Hepatocyte (in vitro differentiated cells): ENCODE measurements at places on chromosomes 2 and 18. TPM values are rescaled to one million over a fixed set of nuclear protein-coding genes. Genes with fewer than 3 reads are reported as not detected.

TMEM200C gene
- 2.6 and 3.1 TPM in 2 replicates for total RNA-seq

PNPT1 gene
- total RNA-seq = 23.7 and 27.9 TPM in 2 replicates

DNA sequence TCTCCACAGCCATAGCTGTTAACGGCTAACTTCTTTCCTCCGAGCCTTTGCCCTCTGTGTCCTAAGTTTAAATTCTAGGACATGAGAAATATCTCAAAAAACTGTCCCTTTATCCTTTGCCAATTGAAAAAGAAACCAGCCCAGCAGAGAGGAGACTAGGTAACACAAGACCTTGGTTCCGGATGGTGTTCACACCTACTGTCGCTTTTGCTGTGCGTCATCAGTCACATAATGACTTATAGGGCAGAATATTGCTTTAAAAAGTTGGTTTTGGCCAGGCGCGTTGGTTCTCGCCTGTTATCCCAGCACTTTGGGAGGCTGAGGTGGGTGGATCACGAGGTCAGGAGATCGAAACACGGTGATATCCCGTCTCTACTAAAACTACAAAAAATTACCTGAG is 66.2 kb downstream of the SP3 start:
- no peaks in the 10 kb centered on the region for H3K36me3 ChIP-seq
- peak overlapping the region; percentile 29 for H3K27ac ChIP-seq
- no peaks in the 10 kb centered on the region for H3K27me3 ChIP-seq
- peaks cover 10% of the 10 kb centered on the region for H3K4me1 ChIP-seq
- DNase-seq = no peak

- H3K27me3 ChIP-seq = no peaks in the 10 kb centered on the region
- H3K27ac ChIP-seq = no peak overlapping the region
- no peaks in the 10 kb centered on the region for H3K36me3 ChIP-seq
- no peak for DNase-seq
- no peaks in the 10 kb centered on the region for H3K4me1 ChIP-seq
Measured at GRCh38 chr2:17584689-17585088, 44.2 kb downstream of the VSNL1 start.

GRCh38 chr18:67776929-67777328 is 260.4 kb upstream of the DSEL start:
- no peak overlapping the region for H3K4me3 ChIP-seq
- H3K4me1 ChIP-seq = no peaks in the 10 kb centered on the region
- H3K27ac ChIP-seq = no peak overlapping the region
- no peaks in the 10 kb centered on the region for H3K27me3 ChIP-seq
- peak; percentile 13 for DNase-seq
- H3K36me3 ChIP-seq = no peaks in the 10 kb centered on the region

MSGN1 gene
- total RNA-seq = not detected in 2 replicates

GRCh38 chr18:55229682-55230081 is 270.4 kb upstream of the CCDC68 start:
- H3K27me3 ChIP-seq = no peaks in the 10 kb centered on the region
- H3K36me3 ChIP-seq = no peaks in the 10 kb centered on the region
- DNase-seq = no peak
- no peak overlapping the region for H3K27ac ChIP-seq
- H3K4me1 ChIP-seq = no peaks in the 10 kb centered on the region

DNA sequence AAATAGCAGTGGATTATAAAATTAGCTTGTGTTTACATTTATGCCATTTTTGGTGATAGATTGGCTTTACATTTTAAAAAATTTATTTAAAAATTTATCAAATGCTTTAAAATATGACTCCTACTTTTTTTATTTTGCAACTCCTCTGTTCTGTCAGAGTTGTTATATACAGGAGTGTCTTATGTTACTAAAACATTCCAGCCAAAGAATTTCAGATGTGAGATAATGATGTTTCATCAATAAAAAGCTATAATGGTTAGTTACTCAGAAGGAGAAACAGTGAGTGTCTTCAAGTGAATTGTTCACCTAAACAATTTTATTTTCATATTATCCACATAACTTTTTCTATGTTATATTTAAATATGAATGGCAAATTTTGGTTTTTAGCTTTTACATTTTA is 52.7 kb downstream of the GLS start:
- no peaks in the 10 kb centered on the region for H3K36me3 ChIP-seq
- H3K27me3 ChIP-seq = no peaks in the 10 kb centered on the region
- no peaks in the 10 kb centered on the region for H3K4me1 ChIP-seq
- no peak overlapping the region for H3K4me3 ChIP-seq
- no peak for DNase-seq
- no peak overlapping the region for H3K27ac ChIP-seq

DNA sequence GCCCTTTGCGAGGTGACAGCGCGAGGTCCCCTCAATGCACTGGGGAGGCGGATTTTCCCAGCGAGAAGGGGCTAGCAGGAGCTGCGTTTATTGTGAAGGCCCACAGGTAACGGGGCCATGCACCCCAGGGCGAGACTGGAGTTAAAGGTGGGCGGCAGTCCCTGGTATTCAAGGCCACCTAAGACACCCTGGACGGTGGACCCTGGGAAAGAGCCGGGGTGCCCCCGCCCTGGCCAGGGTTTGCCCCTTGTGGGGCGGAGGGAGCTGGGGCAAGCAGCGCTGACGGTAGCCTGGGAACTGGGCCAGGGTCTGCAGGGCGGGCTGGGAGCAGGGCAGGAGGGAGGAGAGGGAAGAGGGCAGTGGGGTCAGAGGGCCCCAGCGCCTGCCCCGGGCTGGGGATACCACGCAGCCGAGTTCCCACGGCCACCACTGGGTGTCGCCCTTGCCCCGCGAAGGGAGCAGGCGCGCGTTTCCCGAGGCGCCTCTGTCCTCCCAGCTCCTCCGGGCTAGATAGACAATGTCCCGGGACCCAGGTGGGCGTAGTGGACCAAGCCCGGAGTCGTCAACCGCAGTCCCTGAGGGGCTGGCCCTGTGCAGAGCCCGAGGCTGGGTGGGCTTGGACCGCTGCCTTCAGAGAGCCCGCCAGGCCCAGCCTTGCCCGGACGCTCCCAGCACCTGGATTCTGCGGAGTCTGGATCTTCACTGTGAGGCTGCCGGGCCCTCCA is 80.2 kb downstream of the SMAD4 start:
- DNase-seq = peak; percentile 78
- H3K36me3 ChIP-seq = no peaks in the 10 kb centered on the region

NDUFV2 gene
- 170 and 178 TPM in 2 replicates for total RNA-seq

INPP5D gene
- total RNA-seq = 2.9 and 5.2 TPM in 2 replicates

GRCh38 chr2:119068154-119068725 is 90.3 kb downstream of the C1QL2 start:
- H3K4me1 ChIP-seq = no peaks in the 10 kb centered on the region
- H3K27me3 ChIP-seq = no peaks in the 10 kb centered on the region
- H3K4me3 ChIP-seq = no peak overlapping the region
- no peak for DNase-seq
- no peaks in the 10 kb centered on the region for H3K36me3 ChIP-seq

DNA sequence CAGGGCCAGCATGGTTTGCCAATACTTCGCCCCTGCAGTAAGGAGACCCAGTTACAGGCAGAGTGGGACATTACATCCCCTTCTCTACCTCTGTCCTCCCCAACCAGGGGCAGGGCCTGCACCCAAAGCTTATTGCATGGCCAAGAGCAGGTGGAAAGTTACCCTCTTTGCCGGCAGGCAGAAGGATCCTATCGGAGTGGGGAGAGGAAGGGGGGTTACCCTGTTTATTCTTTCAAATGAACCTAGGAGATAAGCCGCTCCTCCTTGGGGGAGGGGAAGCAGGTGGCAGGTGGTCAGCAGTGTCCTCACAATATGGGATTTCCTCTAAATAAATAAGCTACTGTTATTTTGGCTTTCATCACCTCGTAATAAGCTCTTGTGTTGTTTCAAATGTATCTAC is 53.9 kb downstream of the SPATS2L start:
- no peak overlapping the region for H3K27ac ChIP-seq
- H3K27me3 ChIP-seq = no peaks in the 10 kb centered on the region
- DNase-seq = no peak

SERPINB3 gene
- 0.17 TPM in 1 of 2 replicates, not detected in the other for total RNA-seq

GRCh38 chr2:82237994-82238662 is 1933.6 kb upstream of the LRRTM1 start:
- H3K4me1 ChIP-seq = no peaks in the 10 kb centered on the region
- no peaks in the 10 kb centered on the region for H3K27me3 ChIP-seq
- no peak overlapping the region for H3K27ac ChIP-seq
- H3K4me3 ChIP-seq = no peak overlapping the region
- no peak for DNase-seq

RETSAT gene
- 55.3 and 58.5 TPM in 2 replicates for total RNA-seq

GRCh38 chr2:219251656-219252055 is 1.4 kb upstream of the TUBA4B start:
- peaks cover 44% of the 10 kb centered on the region for H3K27me3 ChIP-seq

- peaks cover 9% of the 10 kb centered on the region for H3K4me1 ChIP-seq
- no peaks in the 10 kb centered on the region for H3K27me3 ChIP-seq
- no peaks in the 10 kb centered on the region for H3K36me3 ChIP-seq
- DNase-seq = no peak
Measured at GRCh38 chr2:224009605-224010315, 29.3 kb downstream of the SERPINE2 start.

CD8A gene
- total RNA-seq = 0.33 TPM in 1 of 2 replicates, not detected in the other

DNA sequence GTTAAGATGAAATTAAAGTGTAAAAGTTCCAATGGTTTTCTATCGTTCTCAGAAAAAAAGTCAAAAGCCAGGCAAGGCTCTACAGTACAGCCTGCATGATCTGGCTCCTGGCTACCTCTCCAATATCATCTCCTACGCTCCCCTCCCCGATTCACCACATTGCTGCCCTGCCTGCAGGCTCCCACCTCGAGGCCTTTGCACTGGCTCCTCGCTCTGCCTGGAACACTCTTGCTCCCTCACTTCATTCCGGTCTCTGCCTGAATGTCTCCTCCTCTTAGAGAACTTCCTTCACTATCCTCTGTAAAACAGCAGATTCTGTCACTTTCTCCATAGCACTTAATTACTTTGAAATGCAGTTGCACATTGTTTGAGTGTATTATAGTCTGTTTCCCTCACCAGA is 72.5 kb downstream of the KLF7 start:
- H3K27me3 ChIP-seq = no peaks in the 10 kb centered on the region
- H3K4me3 ChIP-seq = no peak overlapping the region
- DNase-seq = no peak
- H3K4me1 ChIP-seq = peaks cover 4% of the 10 kb centered on the region

MROH2A gene
- total RNA-seq = not detected in 2 replicates

DNA sequence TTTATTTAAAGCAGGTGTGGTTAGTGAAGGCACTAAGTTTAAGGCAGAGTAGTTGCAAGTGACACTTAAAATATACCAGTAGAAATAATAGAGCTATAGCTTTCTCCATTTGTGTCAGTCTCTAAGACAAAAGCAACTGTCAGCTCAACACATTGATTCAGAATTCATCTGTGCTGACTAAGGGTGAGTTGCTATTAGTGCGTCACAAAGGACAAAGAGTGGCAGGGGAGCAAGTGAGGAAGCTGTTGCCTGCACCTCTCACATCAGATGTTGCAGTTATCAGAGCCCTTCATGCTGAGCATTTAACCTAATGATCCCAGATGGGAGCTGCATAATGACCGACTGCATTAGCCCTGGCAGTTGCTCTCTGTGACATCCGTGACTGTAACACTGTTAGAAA is 138.6 kb downstream of the DTNA start:
- no peaks in the 10 kb centered on the region for H3K4me1 ChIP-seq
- no peak for DNase-seq
- no peaks in the 10 kb centered on the region for H3K27me3 ChIP-seq
- no peak overlapping the region for H3K4me3 ChIP-seq
- no peaks in the 10 kb centered on the region for H3K36me3 ChIP-seq

- peaks cover 4% of the 10 kb centered on the region for H3K36me3 ChIP-seq
- H3K4me3 ChIP-seq = no peak overlapping the region
- H3K27me3 ChIP-seq = no peaks in the 10 kb centered on the region
- no peak overlapping the region for H3K27ac ChIP-seq
- no peak for DNase-seq
Measured at GRCh38 chr2:182951948-182952663, 85.7 kb upstream of the FRZB start.

CNTNAP5 gene
- 0.12 TPM in 1 of 2 replicates, not detected in the other for total RNA-seq
